Body of pancreas (tissue), 4 donors: ENCODE measurements at places on chromosomes 11 and 22. TPM values are rescaled to one million over a fixed set of nuclear protein-coding genes. Genes with fewer than 3 reads are reported as not detected.

Gene FLRT1
- not detected for total RNA-seq

Gene SLC22A8
- total RNA-seq = not detected

DNA sequence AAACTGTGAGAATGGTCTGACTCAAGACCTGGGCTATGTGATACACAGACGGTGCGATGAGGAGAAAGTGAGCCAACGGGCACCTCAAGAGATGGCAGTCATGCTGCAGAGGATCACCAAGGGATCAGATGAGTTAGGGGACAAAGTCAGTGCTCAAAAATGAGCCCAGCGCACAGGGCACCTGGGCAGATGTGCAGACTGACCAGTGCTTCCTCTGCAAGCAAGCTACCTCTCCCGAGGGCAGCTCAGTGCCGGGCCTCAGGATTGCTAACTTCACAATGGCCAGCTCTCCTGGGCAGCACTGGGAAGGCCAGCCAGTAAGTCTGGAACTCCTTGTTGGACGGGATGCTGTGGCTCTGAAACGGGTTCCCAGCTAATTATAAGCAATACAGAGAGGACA is 15.3 kb downstream of the HDHD5 start:
- DNase-seq = no peak

Gene LINC01488
- not detected for total RNA-seq

DNA sequence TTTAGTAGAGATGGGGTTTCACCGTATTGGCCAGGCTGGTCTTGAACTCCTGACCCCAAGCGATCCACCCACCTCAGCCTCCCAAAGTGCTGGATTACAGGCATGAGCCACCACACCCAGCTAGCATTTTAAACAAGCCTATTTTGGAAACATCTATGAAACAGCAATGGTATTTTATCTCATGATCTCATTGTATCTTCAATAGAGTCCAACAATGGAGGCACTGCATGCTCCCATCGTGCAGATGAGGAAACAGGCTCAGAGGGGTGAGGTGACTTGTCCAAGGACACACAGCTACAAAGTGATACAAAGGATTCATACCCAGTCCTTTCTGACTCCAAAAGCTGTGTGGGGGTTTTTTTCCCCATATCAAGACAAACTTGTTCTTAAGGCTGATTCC is 39.0 kb upstream of the RTL6 start:
- no peak for DNase-seq

Gene MMP8
- not detected for total RNA-seq

DNA sequence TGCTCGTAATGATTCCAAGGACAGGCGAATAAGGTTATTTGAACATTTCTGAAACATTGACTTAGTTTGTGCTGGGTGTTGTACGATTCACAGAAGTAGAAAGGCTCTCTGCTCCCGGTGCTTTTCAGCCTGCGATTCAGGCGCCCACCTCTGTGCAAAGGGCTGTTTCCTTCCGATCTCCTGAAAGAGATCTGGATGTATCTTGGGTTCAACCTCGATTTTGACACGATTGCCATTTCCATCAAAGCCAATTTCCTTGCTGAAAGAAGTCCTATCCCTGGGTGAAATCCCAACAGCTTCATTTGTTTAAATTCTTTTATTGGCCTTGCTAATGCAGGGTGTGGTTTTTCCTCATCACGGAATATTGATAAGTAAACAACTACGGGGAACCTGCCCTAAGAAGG is 1.1 kb upstream of the ZC3H12C start:
- no peak for DNase-seq

Gene FOSL1
- total RNA-seq = 0.52 TPM
